Left renal cortex interstitium (tissue), 4 donors: ENCODE measurements at places on chromosomes 4 and X. TPM values are rescaled to one million over a fixed set of nuclear protein-coding genes. Genes with fewer than 3 reads are reported as not detected.

- DNase-seq: no peak
These were observed at the start of gene IL9R for GRCh38 chrX:155997436-155997835. Gene IL9R (plus strand): TSS chrX:155997696. CDS start chrX:155997760, 64 bp downstream.

GRCh38 chr4:108690738-108691137 is 40.3 kb downstream of the OSTC start:
- no peak for DNase-seq

GRCh38 chrX:48854898-48855297 is 19.5 kb upstream of the PCSK1N start:
- no peak for DNase-seq

Gene NAA11
- not detected for polyA plus RNA-seq

- DNase-seq: no peak
These were observed 115.3 kb upstream of the ARX start for GRCh38 chrX:25131055-25131454.

GRCh38 chrX:67353651-67354370 is 190.0 kb upstream of the AR start:
- no peak for DNase-seq
